Epithelial cell of alveolus of lung (primary cell): ENCODE measurements at places on chromosomes 12 and 14. TPM values are rescaled to one million over a fixed set of nuclear protein-coding genes. Genes with fewer than 3 reads are reported as not detected.

Gene KERA
- total RNA-seq: not detected in 2 replicates

Gene GUCY2C
- not detected in 2 replicates for total RNA-seq

Gene SMARCC2
- total RNA-seq: 27.5 and 43.8 TPM in 2 replicates

Gene DNAJC22
- total RNA-seq: 9.7 and 21.5 TPM in 2 replicates

Gene CABP1
- 0.65 and 0.88 TPM in 2 replicates for total RNA-seq

Gene TAS2R31
- total RNA-seq: 0.39 and 6.8 TPM in 2 replicates

Gene SETD3
- 25.8 and 35.4 TPM in 2 replicates for total RNA-seq

Gene CBX5
- 53.9 and 59.6 TPM in 2 replicates for total RNA-seq

Gene LTBP2
- total RNA-seq: 52.7 and 110 TPM in 2 replicates

Gene MYH6
- not detected in 2 replicates for total RNA-seq

Gene DUSP6
- 25.2 and 93.9 TPM in 2 replicates for total RNA-seq

Gene NKX2-8
- 0.13 TPM in 1 of 2 replicates, not detected in the other for total RNA-seq

Gene SLC7A7
- total RNA-seq: 9.1 and 12.7 TPM in 2 replicates

Gene CLEC12A
- not detected in 2 replicates for total RNA-seq

Gene RHOF
- total RNA-seq: 22.0 and 23.4 TPM in 2 replicates
